ENCODE measurements at places on chromosomes 5 and 9. TPM values are rescaled to one million over a fixed set of nuclear protein-coding genes. Genes with fewer than 3 reads are reported as not detected.

SOX30 gene
- 0.95 TPM for polyA plus RNA-seq

CD274 gene
- 0.27 TPM for polyA plus RNA-seq

CCDC69 gene
- 6.6 TPM for polyA plus RNA-seq

PDE6A gene
- polyA plus RNA-seq, result not detected

GNA14 gene
- polyA plus RNA-seq, result 7.1 TPM

ARL14EPL gene
- polyA plus RNA-seq, result not detected

SPATA9 gene
- polyA plus RNA-seq, result 0.62 TPM

CCNI2 gene
- 152 TPM for polyA plus RNA-seq

ZNF354C gene
- polyA plus RNA-seq, result 2.7 TPM

INSL6 gene
- polyA plus RNA-seq, result 2.3 TPM

APBA1 gene
- 6.8 TPM for polyA plus RNA-seq

CER1 gene
- not detected for polyA plus RNA-seq

KCNN2 gene
- polyA plus RNA-seq, result 38.7 TPM

SHISAL2B gene
- polyA plus RNA-seq, result not detected

FAM219A gene
- polyA plus RNA-seq, result 9.8 TPM

TLX3 gene
- not detected for polyA plus RNA-seq

IGFBPL1 gene
- 1.3 TPM for polyA plus RNA-seq

BTNL8 gene
- polyA plus RNA-seq, result not detected

GARIN3 gene
- polyA plus RNA-seq, result 0.70 TPM

SEMA4D gene
- 7.2 TPM for polyA plus RNA-seq

PCDHB6 gene
- 1.4 TPM for polyA plus RNA-seq

REEP2 gene
- polyA plus RNA-seq, result 42.0 TPM

POU5F2 gene
- polyA plus RNA-seq, result 0.14 TPM

PAEP gene
- polyA plus RNA-seq, result not detected

ENHO gene
- polyA plus RNA-seq, result 6.1 TPM

PCDH12 gene
- polyA plus RNA-seq, result 0.03 TPM

TTC1 gene
- 165 TPM for polyA plus RNA-seq

KIF12 gene
- not detected for polyA plus RNA-seq

JAKMIP2 gene
- polyA plus RNA-seq, result 63.1 TPM

IL33 gene
- 11.8 TPM for polyA plus RNA-seq

C8G gene
- polyA plus RNA-seq, result not detected

SPATA31A6 gene
- not detected for polyA plus RNA-seq

RPL7A gene
- polyA plus RNA-seq, result 318 TPM

C9orf153 gene
- polyA plus RNA-seq, result 0.98 TPM

PALM2AKAP2 gene
- polyA plus RNA-seq, result 1.7 TPM

PCDHGB5 gene
- not detected for polyA plus RNA-seq

AFAP1L1 gene
- not detected for polyA plus RNA-seq

FOXD4L3 gene
- not detected for polyA plus RNA-seq

ANKRD31 gene
- polyA plus RNA-seq, result 0.42 TPM

SPINK4 gene
- polyA plus RNA-seq, result not detected

PCDHGA2 gene
- 1.9 TPM for polyA plus RNA-seq

NDUFAF2 gene
- 107 TPM for polyA plus RNA-seq

CYLC2 gene
- polyA plus RNA-seq, result not detected

ABITRAM gene
- polyA plus RNA-seq, result 31.1 TPM

AIF1L gene
- polyA plus RNA-seq, result 2.6 TPM

GABRA1 gene
- 1,123 TPM for polyA plus RNA-seq

GPR151 gene
- not detected for polyA plus RNA-seq

Data from Purkinje cell (primary cell).